ENCODE measurements at places on chromosomes 16 and 17.

DNA sequence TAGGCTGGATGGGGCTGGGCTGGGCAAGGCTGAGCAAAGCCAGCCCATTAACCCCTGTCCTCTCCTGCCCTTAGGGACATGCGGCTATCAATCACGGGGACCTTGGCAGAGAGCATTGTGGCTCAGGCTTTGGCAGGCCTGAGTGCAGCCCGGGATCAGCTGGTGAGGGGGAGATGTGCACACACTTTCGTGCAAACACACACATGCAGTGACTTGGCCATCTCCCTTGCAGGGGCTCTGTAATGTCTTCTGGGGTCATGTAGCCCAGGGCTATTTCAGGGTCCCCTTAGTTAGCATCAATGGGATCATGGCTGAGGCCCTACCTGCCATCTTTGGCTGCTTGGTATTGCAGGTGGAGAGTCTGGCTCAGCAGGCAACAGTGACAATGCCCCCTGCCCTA is 6.9 kb downstream of the CARMIL2 start:
- no peak for DNase-seq

DNA sequence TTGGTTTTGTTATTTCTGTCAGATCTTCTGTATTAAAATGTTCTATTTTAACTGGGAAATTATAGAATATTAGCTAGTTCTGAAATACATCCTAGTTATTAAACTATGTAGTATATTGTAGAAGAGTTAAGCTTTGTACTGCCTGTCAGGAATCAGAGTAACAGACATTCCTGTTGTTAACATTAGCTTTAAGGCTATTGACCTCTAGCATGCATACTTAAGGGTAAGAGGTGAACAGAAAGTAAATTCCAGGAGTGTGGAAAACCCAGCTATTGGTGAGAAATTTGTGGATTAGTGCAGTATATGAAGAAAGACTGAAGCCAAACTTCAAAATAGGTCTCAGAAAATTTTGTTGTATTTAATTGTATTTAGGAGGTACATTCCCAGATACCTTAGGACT is 111.3 kb downstream of the CHD9 start:
- no peak for DNase-seq

- no peak for DNase-seq
Observed at GRCh38 chr16:2817340-2818271, 569 bp downstream of the PRSS21 start.

- no peak for DNase-seq
Observed at GRCh38 chr17:60840456-60840855, 162.8 kb downstream of the BCAS3 start.

DNA sequence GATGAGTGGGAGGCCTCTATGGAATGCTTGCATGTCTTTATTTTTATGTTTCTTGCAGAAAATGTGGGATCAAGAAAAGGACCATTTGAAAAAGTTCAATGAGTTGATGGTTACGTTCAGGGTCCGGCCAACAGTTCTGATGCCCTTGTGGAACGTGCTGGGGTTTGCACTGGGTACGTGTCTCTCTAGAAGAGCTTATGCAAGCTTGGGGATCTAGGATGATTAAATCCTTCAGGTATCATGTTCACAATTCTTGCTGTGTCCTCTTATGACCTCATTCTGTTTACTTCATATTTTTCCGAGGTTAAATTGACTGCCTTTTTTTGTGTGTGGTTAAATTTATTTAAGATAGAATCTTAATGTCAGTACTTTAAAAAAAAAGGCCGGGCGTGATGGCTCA is 6.4 kb downstream of the COQ7 start:
- no peak for DNase-seq

GRCh38 chr16:30368792-30369090 is 1.6 kb downstream of the TBC1D10B start:
- no peak for DNase-seq

GRCh38 chr17:45394913-45395568 is 37.6 kb downstream of the ARHGAP27 start:
- DNase-seq, result peak; percentile 16

GRCh38 chr17:34472363-34472762 is 107.0 kb upstream of the TMEM132E start:
- no peak for DNase-seq

DNA sequence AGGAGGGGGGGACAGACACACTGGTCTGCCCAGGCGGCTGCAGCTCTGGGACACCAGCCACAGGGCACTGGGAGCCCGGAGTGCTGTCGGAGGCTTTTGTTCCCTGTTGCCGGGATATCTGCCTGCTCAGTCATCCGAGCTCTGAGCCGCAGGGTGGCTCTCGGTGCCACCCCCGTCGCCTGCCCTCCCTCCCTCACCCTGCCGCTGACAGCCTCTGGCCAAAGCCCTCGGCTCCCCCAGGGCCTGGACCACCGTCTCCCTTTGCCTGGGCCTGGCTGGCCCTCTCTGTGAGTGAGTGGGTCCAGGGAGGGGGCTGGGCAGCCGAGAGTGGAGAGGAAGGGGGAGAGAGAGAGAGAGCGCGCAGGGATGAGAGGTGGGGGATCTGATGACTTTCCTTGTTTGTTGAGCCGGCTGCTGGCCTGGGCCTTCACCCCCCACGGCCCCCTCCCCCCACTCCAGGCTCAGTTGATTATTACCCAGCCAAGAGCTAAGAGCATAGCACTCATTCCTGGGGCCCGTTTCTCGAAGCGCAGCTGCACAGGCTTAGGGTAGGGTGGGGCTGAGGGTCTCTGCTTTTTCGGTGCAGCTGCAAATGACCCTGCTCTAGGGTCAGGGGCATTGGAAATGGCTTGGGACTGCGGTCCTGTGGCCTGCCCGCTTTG is 2.7 kb downstream of the FOXJ1 start:
- DNase-seq, result no peak

- no peak for DNase-seq
Observed at GRCh38 chr16:2828876-2829430, 1.1 kb upstream of the ZG16B start.

DNA sequence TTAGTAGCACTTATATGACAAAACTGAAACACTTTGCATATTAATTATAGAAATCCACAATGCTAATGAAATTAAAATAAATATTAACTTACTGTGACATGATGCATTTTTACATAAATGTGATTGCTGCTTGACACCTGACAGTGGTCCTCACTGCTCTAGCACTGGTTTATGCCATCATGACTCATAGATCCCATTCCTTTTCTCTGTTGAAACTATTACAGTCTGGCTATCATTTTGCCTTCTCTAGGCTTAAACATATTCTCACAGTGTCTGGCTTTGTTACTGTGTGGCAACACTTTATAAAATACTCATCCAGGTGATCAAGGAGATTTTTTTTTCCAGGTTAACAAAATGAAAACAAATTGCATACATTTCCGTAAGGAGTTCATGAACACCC is 108.0 kb downstream of the MRTFB start:
- no peak for DNase-seq

DNA sequence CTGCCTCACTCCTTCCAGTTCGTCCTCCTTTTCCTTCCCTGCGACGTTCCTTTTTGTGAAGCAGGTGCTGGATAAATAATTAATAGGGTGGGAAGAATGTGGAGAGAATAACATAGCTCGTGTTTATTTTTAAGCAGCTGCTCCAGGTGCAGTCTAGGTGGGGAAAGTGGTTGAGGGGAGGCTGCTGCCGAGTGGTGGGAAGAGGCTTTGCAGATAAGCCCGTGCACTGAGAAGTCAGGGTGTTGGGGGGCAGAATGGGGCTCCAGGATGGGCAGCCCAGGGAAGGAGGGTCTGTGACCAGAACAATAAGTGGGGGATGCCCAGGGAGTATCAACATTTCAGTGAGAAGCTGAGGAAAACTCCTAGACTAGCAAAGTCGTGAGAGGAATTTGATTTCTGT is 300.5 kb downstream of the CPPED1 start:
- DNase-seq, result no peak

- no peak for DNase-seq
Observed at GRCh38 chr17:75695141-75695829, 26.0 kb upstream of the ITGB4 start.

DNA sequence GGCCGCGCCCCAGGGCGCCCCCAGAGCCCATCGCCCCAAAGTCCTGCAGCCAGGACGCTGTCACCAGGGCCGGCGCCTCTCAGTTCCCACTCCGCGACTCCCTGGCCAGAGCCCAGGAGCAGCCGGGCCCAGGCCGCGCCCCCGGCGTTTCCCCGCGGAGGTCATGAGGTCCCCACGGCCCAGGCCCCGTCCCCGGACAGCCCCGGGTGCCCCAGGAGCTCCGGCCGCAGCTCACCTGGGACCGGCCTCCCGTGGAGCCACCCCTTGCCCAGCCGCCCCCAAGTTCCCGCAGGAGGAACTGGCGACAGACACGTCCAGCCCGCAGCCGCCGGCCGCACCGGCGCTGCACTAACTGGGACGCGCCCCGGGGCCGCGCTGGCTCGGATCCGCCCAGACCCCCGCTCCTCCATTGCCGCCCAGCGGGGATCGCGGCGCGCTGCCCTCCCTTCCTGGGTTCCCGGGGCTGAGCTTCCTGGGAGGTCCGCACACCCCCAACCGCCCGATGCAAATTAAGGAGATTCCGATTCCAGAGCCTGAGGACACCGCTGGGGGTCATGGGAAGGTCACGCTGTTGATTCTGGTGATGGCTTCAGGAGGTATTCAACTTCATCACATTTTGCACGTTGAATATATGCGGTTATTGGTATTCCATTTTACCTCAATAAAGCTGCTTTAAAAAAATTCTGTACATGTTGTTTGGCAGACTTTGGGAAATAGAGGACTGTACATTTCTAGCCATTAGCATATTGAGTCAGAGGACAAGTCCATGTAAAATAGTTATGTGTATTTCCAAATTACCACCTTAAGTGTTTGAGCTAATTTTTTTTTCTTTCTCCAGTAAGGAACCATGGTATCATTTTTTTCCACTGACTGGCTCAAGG is 9.9 kb downstream of the AHSP start:
- no peak for DNase-seq

DNA sequence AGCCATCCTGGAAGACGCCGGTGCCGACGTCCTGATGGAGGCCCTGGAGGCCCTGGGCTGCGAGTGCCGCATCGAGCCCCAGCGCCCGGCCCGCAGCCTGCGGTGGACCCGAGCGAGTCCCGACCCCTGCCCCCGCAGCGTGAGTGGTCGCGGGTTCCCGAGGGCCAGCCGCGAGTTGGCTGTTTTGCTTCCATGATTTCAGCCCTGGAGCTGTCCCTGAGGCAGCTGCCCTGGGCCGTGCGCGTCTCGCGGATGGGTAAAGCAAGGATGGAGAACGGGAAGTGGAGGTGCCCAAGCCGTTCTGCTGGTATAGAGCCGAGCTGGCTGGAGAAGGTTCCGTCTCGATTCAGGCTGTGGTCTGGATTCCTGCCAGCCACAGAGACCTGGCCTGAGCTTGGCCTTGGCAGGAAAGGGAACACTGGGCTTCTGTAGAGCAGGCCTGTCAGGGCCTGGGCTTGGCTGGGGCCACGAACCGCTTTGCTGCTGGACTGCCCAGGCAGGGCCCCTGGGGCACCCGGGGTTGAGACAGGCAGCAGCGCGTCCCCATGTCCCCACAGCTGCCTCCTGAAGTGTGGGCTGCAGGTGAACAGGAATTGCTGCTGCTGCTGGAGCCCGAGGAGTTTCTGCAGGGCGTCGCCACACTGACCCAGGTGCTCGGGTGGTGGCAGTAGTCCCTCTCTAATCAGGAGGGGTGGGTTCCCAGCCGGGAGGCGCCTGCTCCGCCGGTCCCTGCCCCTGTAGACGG is 941 bp upstream of the MRPS34 start:
- DNase-seq, result no peak

GRCh38 chr16:89167425-89167941 is 4.1 kb upstream of the CDH15 start:
- DNase-seq, result peak; percentile 74

- DNase-seq, result no peak
Observed at GRCh38 chr17:31548709-31549108, 157.2 kb downstream of the RAB11FIP4 start.

DNA sequence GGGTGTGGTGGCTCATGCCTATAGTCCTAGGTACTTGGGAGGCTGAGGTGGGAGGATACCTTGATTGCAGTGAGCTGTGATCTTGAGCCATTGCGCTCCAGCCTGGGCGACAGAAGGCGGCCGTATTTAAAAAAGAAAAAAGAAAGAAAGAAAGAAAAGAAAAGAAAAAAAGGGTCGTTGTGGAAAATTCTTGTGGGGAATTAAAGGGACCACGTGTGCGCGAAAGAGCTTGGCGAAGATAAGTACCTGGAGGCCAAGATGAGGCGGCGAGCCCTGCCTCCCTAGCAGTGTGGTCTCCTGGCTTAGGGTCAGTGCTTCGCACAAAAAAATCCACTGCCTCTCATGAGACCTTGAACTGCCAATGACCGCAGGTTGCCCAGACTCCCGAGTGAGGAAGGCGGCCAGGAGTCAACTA is 728 bp upstream of the NMT1 start:
- no peak for DNase-seq

- no peak for DNase-seq
Observed at GRCh38 chr16:57138281-57138935, 46.0 kb downstream of the CPNE2 start.

- no peak for DNase-seq
Observed at GRCh38 chr16:30977502-30977901, 7.5 kb upstream of the HSD3B7 start.

DNA sequence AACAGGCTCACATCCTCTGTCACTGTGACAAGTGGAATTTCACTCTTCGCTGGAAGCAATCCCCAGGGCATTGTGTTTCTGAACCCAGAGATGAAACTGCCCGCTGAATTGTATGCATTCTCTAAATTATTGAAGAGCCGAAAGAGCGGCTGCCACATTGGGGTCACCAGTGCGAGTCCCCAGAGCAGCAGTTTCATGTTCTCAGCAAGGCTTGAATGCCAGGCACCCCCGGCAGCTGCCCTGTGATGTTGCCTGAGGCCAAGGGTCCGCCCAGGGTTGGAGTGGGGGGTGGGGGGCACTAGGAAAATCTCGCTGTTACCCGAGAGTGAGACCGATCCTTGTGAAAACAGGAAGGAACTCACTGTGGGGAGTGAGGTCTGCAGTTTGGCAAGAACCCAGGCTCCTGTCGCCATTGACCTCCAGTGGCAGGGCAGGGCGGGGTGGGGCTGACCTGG is 20.7 kb upstream of the BCAR1 start:
- DNase-seq, result no peak

DNA sequence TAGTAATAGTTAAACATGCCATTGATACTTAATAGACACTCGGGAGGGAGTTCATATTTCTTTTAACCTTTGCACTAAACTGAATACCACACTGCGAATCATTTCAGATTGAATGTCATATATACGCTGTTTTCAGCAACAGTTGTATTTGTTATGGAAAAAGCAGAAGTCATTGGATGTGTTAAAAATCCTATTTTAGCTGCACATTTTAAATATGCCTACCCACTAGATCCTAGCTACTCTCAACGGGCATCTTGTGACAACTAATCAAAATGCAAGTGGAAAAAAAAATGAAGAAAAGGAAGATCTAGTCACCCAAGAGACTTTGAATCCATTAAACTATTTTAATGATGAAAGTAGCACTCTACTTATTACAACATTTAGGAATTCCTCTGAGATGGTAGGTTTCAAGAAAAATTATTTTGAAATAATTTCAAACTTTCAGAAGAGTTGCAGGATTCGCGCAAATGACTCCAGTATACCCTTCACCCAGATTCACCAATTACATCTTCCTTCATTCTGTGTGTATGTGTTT is 51.4 kb upstream of the MNT start:
- no peak for DNase-seq

DNA sequence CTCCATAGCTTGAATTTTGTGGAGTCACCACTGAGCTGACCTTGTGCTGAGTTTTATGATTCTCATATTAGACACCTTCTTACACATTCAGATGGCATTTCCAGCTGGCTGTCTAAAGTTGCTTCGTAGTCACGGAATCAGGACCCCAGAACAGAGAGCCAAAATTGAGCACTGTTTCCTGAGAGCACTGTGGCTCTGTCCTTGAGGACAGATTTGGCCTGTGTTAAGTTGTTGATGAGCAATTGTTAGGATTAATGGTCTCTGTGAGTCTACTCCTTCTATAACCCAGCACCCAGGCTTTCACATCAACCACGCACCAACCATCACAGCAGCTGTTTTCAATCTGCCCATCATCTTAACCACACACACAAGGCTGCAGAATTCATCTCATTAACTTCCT is 277.5 kb upstream of the HSBP1 start:
- no peak for DNase-seq

Measured in T-helper 2 cell treated with Interferon-gamma antibody and Interleukin-4, amounts not matched to agents 5 μg/mL and 100 μg/mL, for 36 hours (primary cell).